ENCODE measurements at places on chromosomes 7 and 10.

GRCh38 chr10:118792526-118792925 lies 37.8 kb upstream of the CACUL1 start:
- no peak for DNase-seq

DNA sequence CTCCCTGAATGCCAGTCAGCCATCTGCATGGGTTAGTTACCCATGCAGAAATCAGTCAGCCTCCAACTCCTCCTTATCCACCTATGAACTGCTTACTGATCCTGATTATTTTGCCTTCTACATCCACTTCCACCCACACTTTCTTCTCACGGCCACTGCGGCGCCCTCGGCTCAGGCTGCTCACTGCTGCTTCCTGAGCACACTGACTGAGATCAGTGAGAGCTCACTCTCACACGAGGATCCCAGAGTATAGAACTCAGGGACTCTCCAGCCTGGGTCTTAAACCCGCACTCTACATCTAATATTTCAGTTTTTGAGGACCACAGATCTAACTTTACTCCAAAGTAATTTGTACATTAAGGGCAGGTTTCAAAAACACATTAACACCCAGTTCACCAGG lies 64.4 kb downstream of the GRB10 start:
- DNase-seq: no peak

DNA sequence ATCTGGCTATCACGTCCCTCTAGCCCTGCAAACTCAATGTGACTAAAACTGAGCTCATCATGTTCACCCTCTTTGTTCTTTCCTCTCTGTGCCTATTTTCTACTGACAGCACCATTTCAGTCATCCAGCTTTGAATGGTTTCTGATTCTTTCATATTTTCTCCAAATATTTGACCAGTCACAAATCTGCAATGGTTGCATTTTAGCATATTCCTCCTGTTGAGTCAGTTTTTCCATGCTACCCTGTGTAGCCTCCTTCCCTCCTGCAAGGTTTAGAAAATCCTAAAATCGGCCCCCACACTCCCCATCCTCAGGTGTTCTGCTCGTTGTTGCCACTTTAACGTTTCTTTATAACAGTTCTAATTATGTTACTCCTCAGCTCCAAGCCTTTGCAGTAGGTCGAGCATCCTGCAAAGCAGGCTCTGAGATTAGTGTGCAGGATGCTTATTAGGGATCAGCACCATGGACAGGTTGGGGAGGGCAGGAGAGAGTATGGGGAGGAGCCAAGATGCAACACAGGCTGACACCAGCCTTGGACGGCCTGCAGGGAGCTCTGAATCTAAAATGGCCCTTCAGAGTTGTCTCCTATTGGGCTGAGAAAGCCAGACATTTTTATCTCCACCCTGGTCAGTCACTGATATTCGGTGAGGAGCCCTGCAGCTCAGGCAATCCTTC lies 531.0 kb upstream of the COBL start:
- peak; percentile 35 for DNase-seq

GRCh38 chr7:8125680-8126444 lies 136.1 kb downstream of the ICA1 start:
- no peak for DNase-seq

GRCh38 chr10:49654036-49654693 lies 25.3 kb upstream of the C10orf53 start:
- no peak for DNase-seq

- DNase-seq: no peak
Observed at GRCh38 chr10:104498347-104499081, 142.6 kb upstream of the SORCS3 start.

DNA sequence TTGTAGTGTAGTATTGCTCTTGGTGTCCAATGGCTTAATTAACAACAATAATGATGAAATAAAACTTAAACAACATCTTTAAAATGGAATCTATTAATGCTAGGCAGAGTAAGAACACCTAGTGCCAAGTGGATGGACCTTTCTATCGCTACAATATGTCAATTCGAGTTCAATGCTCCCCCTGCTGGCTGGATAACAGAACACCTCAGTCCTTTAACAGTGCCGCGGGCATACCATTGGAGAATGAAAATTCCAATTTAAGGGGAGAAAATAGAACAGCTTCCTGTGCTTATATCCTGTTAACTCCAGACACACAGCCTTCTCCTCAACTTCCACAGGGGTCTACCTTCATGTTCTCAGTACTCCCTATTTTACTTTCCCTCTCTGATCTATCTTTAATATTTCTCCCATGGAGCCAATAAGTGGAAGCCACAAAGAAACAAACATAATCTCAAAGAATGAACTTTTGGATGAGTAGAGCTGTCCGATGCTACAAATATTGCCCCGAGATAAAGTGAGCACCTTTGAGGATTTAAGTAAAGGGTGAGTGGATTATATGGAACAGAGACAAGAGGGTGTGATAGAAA lies 41.4 kb downstream of the COL1A2 start:
- peak; percentile 57 for DNase-seq

DNA sequence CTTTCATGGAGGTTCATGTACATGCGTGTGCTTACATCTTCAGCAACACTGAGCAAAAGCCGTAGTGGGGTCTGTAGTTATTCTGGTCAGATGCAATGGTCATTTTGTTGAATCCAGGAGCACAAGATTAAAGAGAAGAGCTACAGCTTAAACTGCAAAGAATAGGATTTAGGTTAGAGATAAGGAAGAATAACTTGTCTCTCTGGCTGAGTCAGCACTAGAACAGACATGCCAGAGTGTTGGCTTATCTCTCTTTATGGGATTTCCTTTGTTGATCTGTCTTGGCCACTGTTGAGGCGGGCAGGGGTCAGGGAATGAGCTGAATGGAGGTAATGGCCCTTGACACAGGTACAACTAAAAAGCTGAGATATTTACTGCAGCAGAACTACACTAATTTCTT lies 473.5 kb downstream of the CCSER2 start:
- DNase-seq: no peak

DNA sequence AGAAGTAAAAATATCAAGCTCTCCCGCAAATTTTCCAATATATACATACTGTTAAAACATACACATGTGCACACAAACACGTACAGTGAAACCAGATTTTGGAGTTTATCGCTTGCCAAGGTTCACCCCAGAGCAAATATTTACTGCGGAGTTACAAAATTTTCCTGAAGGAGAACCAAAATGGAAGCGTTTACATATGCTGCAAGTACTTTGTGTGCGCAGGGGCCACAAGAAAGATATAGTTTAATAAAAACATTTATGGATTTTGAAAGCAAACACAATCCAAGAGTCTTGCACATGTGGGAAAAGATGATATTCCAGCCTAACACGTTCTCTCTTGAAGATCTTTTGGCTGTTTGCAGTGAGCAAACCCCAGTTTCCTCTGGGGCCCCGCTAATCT lies 301.3 kb upstream of the NFE2L3 start:
- DNase-seq: no peak

- DNase-seq: no peak
Observed at GRCh38 chr10:116044801-116045248, 228.2 kb downstream of the GFRA1 start.

- DNase-seq: no peak
Observed at GRCh38 chr10:55203319-55203718, 402.3 kb upstream of the PCDH15 start.

GRCh38 chr7:133511252-133511651 lies 258.4 kb downstream of the EXOC4 start:
- no peak for DNase-seq

GRCh38 chr7:45404622-45405021 lies 169.5 kb upstream of the ADCY1 start:
- DNase-seq: no peak

GRCh38 chr7:126483972-126484371 lies 768.8 kb downstream of the GRM8 start:
- no peak for DNase-seq

DNA sequence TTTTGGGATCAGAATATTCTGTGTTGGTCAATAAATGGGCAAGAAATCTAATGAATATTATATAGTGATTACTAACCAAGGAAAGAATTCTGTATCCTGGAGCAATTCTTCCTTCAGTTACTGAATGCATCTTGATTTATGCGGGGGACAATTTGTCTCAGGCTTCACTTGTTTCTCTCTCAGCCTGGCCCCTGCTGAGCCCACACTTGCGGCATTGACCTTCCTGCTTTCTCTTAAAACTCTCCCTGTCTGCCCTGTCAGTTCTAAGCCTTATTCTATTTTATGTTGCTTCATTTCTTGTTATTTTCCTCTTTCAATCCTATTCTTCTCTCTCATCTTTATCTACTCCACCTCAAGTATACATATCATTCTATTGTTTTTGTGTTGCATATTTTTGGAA lies 122.1 kb upstream of the TPK1 start:
- no peak for DNase-seq

GRCh38 chr7:32034052-32034451 lies 36.2 kb downstream of the PDE1C start:
- no peak for DNase-seq

DNA sequence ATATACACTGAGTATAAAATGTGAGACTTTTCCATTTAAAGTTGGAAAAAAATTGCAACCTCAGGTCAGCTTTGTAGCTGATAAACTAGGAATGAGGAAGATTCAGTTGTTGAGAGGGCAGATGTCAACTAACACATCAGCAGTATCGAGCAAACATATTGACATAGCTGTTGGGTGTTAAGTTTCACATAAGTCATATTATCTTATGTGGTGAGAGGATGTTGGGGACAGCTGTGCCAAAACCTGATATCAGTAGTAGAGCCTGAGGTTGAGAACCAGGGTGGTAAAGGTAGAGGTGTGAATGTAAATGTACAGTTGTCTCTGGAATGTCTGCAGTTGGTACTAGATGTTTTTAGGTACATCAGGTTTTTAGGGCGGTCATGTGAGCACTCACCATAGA lies 5.0 kb downstream of the ZRANB1 start:
- DNase-seq: no peak

- DNase-seq: no peak
Observed at GRCh38 chr7:97847791-97848190, 24.4 kb downstream of the ASNS start.

- no peak for DNase-seq
Observed at GRCh38 chr7:41437257-41438196, 265.4 kb downstream of the INHBA start.

DNA sequence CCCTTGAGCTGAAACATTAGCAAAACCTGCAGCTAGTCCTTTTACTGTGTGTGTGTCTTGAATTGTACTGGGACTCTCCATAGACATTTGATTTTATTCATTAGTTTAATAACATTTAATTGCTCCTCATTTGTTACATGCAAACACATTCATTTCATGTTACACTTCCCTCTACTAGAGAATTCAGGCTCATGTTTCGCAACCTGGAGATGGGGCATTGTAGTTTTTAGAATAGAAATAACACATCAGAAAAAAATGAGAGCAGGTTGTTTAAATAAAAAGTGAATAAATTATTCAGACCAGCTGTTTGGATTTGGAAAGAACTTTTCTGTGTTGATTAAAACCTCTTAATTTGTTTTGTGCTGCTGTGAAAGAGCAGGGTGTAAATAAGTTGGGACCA lies 243.9 kb downstream of the ETV1 start:
- DNase-seq: no peak

DNA sequence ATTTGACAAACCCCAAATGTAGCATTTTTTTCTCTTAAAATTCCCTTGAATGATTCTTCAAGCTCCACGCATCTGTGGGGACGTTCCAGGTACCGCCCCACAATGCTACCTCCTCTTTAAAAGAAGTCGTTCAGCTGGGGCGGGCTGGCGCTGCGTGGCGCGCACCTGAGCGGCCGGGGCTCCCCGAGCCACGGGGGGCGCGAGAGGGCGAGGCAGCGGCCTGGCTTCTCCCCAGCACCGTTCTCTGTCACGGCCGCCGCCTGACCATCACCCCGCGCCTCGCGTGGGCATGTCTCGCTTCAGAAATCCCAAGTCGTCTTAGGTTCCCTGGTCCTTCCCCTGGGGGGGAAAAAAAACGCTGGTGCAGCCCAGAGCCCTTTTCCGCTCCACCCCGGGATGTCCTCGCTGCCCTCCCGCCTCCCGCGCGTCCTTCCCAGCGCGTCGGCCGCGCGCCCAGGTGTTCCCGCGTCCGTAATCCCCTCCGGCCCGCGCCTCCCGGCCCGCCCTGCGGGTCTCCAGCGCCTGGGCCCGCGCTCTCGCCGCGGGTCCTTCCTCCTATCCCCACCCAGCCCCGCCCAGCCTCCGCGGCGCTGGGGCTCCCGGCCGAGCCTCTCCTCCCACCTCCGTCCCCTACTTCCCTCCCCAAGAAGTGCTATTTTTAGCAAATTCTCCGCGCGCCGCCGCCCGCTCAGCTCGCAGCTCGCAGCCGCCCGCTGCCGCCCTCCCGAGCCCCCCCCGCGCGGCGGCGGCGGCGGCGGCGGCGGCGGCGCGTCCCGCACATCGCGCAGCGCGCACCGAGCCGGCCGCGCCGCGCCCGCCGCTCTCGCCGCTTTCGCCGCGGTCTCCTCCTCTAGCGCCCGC lies 58.7 kb upstream of the PRPS1L1 start:
- no peak for DNase-seq

GRCh38 chr7:506391-506831 lies 13.2 kb downstream of the PDGFA start:
- no peak for DNase-seq

DNA sequence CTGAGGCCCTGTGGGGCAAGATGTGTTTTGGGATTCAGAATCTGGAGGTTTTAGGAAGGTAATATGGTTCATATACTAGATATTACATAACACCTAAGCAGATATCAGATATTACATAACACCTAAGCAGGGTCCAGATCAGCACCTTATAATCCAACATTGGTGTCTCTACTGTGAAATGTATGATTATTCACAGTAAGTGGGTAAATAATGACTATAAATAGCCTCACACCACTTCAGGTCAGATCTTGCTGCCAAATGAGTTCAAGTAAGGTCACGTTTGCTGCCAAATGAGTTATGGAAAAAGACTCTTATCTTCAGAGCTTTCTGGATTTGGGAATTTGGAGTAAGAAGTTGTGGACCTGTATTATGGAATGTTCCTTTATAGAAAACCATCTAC lies 14.6 kb downstream of the ADRB1 start:
- no peak for DNase-seq

GRCh38 chr7:158774952-158775351 lies 54.4 kb downstream of the ESYT2 start:
- DNase-seq: no peak

DNA sequence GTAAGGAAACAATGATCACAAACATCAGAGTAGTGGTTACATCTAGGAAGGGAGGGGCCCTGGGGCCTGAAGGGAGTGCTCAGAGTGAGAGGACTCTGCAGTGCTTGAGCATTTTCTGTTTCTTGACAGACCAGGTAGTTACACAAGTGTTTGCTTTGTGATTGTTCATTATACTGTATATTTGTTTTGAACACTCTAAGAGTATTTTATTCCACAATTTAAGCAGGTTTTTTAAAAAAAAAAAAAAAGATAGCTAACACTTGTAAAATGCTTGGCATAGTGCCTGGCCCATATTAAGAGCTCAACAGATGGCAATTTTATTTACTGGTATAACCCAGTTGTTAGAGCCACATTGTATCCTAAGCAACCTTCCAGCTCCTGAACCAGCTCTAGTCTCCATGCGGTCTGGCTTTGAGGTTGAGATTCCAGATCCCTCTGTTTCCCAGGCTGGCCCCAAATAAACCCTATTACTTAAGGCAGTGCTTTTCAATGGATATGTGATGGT lies 20.1 kb upstream of the ATXN7L1 start:
- no peak for DNase-seq

GRCh38 chr7:24717247-24717622 lies 40.0 kb downstream of the GSDME start:
- no peak for DNase-seq

- DNase-seq: peak; percentile 75
Observed at GRCh38 chr10:98028168-98028770, 2.2 kb downstream of the CRTAC1 start.

GRCh38 chr7:107292591-107292990 lies 123.8 kb downstream of the HBP1 start:
- no peak for DNase-seq
